GM04503 (cell line): ENCODE measurements at places on chromosomes 6 and 20.

DNA sequence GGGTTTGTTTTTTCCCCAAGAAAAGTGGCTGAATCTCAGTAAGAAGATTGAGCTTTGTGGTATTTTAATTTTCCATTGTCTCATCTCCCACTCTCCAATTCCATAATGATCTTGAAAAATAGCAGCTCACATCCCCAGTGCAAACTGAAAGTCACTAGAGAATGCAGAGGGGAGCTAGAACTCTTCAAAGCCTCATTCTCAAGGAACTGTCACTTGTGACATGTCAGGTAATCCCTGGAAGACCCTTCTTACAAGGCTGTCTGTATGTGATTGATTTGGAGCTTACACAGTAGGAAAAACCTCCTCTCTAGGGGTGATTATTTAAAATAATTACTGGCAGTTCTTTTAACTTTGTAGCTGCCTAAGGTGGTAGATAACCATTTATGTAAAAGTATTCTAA, 420.4 kb downstream of the CDH26 start:
- DNase-seq = no peak

GRCh38 chr6:105705608-105706007, 302.7 kb upstream of the PREP start:
- DNase-seq = no peak

DNA sequence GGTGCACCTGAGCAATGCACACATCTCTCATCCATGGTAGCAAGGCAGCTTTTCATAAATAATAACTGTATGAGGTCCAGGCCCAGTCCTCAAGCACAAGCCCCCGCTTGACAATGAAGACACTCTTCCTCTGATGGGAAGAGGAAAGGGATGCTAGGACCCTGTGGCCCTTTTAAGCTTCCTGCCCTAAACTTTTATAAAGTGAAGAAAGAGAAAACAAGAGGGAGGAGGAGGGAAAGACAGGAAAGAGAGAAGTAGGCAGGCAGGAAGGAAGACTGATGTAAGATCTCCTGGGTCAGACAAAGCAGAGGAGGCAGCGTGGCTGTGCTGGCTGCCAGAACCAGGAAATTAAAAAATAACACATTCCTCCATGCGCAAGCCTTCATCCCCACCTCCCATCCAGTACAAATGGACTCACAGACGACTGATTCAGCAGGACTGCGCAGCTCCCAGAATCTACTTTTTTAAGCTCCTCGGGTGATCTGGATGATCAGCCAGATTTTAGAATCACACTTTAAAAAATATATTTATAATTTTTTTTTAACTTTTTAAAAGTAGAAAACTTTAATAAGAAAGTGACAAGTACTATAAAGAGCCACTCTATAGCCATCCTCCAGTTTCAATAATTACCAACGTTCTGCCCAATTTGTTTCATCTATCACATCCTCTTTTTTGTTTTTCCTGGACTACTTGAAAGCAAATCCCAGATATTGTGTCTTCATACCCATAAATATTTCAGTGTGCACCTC, 16.5 kb downstream of the TNFAIP3 start:
- no peak for DNase-seq

DNA sequence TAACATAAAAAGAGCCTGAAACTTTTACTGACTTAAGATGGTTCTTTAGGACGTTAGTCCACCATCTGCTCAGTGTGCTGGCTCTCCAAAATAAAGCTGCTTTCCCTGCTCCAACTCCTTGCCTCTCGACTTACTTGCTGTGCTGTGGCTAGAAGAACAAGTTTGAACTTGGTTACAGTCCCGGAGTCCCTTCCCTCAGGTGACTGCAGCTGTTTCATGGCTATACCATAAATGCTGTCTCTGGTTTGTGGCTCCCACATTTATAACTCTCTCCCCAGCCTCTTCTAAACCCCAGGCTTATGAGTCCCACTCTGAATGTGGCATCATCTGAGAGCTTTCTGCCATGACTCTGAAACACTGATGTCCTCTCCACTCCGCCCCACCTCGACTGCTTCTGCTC, 306.4 kb upstream of the PRND start:
- no peak for DNase-seq

GRCh38 chr6:4319981-4320683, 184.8 kb upstream of the ECI2 start:
- no peak for DNase-seq

- peak; percentile 70 for DNase-seq
Measured at GRCh38 chr6:81752921-81753710, 635 bp upstream of the TENT5A start.

DNA sequence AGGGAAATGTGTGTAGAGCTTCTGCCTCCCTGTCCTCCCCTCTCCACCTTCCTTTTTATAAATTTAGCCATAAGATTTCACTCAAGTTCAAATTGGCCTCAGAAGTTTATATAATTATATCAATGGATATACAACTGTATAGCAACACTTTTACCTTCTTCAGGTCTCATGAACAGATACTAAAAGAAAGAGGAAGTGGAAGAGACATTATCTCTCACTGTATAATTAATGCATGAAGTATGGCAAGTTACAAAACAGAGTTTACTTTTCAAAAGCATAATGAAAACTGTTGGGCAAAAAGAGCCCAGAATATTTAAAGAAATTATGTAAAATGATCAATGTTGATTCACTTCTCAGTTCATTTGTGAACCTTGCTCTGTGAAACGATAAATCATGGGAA, 99.7 kb downstream of the PDE7B start:
- DNase-seq = no peak

DNA sequence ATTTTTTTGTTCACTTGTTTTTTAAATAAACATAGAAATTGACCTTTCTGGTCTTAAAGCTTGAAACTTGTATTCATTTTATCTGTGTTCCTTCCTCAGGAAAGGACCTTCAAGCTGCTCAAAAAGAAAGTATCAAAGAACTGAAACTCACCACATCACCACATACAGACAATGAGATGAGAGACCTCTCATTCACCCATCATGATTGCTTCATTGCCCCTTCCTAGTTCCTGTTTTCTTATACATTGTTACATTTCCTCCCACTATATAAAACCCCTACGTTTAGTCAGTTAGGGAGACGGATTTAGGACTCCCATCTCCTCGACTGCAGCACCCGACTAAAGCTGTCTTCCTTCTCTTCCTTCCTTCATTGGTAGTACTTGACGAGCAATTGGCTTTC, 180.5 kb upstream of the OPRM1 start:
- DNase-seq = no peak

DNA sequence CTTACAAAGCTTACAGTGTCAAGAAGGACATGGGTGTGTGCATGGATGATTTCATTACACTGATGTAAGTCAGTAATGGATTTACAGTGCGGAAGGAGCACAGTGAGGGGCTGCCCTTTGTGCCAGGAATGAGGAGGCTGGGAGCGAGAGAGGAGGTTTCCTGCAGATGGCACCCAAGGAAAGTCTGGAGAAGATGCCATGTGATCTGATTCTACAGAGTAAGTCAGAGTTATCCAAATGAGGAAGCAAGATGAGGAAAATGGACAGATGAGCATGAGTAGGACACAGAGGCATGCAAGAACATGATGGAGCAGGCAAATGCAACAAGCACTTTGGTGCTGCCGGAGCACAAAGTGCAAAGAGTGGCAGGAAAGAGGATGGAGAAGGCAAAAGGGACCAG, 29.7 kb downstream of the MAP7 start:
- no peak for DNase-seq

GRCh38 chr6:113381959-113382358, 475.2 kb upstream of the MARCKS start:
- no peak for DNase-seq

- DNase-seq = no peak
Measured at GRCh38 chr6:154251116-154251515, 105.5 kb downstream of the IPCEF1 start.

GRCh38 chr6:53112404-53112803, 36.2 kb downstream of the GCM1 start:
- DNase-seq = no peak

DNA sequence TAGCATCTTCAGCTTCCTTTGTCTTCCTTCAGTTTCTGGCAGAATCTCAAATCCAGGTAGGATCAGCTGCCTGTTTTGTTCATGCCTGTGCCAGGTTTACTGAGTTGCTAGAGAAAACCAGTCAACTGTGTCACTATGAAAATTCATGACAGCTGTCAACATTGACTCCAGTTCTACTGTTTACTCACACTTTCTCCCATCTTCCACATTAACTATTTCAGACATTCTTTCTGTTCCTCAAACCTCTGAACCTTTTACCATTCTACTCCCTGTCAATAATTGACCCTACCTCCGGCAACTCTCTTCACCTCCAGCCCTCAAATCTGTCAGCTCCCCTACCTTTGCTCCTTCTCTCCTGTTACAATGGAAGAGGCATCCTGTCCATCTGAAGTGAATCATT, 8.5 kb downstream of the ENPP4 start:
- DNase-seq = no peak

- no peak for DNase-seq
Measured at GRCh38 chr6:14787250-14787649, 458.6 kb upstream of the JARID2 start.

GRCh38 chr6:170090561-170090960, 200.3 kb downstream of the DLL1 start:
- DNase-seq = no peak

DNA sequence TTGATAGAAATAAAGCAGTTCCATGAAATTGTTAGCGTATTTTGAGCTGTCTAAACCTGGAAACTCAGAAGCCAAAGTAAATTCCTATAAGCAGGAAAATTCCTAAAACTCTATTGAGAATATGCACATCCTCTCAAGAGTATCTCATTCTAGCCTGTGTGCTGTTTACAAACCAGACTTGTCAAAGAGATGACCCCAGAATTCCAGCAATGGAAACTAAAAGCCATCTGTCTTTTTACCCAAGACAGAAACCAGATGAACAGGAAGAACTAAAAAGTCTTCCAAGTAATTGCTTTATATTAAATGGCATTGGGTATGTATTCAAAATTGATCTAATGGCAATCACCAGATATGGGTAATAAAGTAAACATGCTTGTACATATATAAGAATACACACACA, 92.6 kb downstream of the COL19A1 start:
- no peak for DNase-seq

- no peak for DNase-seq
Measured at GRCh38 chr20:12528591-12529041, 480.2 kb upstream of the SPTLC3 start.

DNA sequence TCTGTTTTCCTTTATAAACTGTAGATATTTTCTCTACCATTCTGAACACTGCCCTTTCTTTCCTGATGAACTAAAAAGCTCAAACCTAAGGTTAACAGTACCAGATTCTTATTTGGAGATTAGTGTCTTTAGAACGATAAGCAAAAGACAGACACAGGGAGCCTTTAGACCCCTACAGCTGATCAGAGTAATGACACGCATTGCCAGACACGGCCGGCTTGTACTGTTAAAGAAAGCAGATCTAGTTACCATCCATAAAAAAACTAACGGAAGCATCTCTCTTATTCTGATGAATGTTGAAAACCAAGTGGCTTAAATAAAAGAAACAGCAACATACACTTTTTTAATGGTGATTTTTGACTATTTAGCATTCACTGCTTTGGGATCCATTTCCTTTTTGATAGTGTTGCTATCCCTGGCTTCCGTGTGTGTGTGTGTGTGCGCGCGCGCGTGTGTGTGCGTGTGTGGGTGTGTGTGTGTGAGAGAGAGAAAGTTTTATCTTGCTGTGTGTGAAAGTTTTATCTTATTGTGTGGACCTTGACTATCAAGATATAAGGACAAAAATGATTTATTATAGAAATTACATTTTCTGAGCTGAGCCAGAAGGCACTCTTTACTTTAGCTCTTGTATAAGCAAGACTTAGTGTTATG, 95.6 kb upstream of the SLC35B3 start:
- DNase-seq = no peak

DNA sequence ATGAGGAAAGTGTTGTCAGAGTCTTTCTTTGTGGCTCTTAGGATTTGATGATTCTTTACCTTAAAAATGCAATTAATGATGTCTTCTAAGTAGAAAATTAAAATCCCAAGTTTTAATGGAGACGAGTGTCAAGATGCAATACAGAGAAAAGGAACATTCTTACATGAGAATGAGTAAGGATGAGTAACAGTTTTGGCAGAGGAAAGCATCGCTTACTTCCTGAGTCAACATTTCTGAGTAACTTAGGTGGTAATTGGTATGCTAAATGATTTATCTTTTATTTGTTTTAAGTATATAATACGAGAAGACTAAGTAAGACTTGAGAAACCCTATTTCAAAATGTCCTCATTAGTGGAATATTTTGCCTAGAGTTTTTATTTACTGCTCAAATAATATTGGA, 101.3 kb downstream of the RTN4IP1 start:
- peak; percentile 93 for DNase-seq

DNA sequence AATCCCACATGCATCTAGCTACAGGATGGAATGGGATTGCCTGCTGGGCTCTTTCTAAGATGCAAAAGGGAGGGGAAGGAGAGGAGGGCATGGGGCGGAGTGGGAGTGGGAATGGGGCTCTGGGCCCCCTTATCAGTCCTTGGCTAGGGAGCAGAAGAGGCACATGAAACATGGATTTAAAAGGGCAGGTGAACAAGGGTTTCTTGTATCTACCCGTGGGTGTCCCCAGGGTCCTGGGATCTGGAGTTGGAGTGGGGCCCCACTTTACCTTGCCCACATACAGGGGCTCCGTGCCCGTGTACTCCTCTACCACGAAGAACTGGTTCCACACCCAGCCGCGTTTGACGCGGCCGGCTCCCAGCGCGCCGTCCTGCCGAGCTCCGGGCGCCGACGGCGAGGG, 57.5 kb downstream of the CDH22 start:
- DNase-seq = no peak

DNA sequence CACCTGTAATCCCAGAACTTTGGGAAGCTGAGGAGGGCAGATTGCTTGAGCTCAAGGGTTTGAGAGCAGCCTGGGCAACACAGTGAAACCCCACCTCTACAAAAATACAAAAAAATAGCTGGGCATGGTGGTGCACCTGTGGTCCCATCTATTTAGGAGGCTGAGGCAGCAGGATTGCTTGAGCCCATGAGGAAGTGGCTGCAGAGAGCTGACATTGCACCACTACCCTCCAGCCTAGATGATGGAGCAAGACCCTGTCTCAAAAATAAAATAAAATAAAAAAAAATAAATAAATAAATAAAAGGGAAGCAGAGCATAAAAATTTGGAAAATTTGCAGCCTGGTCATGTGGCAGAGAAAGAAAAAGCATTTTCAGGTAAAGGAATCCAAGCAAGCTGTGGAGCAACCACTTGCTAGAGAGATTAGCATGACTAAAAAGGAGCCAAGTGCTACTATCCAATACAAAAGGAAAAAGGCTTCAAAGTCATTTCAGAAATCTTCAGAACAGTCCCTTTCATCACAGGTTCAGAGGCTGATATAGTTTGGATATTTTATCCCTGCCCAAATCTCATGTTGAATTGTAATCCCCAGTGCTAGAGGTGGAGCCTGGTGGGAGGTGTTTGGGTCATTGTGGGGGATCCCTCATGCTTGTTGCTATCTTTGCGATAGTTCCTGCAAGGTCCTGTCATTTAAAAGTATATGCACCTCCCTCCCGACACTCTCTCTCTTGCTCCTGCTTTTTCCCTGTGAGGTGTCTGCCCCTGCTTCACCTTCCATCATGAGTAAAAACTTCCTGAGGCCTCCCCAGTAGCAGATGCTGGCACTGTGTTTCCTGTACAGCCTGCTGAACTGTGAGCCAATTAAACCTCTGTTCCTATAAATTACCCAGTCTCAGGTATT, 11.2 kb upstream of the TTK start:
- DNase-seq = no peak

GRCh38 chr20:54138427-54138826, 35.4 kb downstream of the CYP24A1 start:
- no peak for DNase-seq
